ENCODE measurements at places on chromosomes 12 and 14.

- DNase-seq, result no peak
These were observed 585.5 kb upstream of the ATXN7L3B start for GRCh38 chr12:73951956-73952703.

GRCh38 chr14:70662080-70662479 is 20.4 kb downstream of the TTC9 start:
- no peak for DNase-seq

- DNase-seq, result no peak
These were observed 129.3 kb downstream of the ZFP36L1 start for GRCh38 chr14:68663385-68664076.

DNA sequence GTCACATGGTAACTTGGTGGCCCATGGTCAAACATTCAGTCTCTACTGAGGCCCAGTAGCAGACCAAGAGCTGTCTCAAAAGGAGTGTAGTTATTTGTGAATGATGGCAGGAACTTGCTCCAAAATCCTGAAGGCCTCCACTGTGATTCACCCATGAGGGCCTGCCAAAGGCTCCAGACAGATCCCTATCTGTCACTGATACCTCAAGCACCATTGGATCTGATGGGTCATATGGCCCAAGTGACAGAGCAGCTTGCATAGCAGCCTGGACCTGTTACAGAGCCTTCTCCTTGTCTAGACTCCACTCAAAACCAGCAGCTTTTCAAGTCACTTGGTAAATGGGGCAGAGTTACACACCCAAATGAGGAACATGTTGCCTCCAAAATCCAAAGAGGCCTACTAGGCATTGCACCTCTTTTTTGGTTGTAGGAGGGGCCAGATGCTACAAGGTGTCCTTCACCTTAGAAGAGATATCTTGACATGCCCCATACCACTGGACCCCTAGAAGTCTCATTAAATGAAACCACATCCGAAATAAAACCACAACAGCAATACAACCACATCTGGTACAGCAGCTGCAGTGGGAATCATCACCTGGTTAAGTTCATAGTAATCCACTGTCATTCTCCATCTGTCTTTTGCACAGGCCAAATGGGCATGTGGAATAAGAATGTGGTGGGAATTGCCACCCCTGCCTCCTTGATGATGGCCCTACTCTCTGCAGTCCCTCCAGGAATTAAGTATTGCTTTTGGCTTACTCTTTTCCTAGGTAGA is 150.4 kb upstream of the MAX start:
- no peak for DNase-seq

- DNase-seq, result no peak
These were observed 61.9 kb downstream of the CCDC92 start for GRCh38 chr12:123910761-123911193.

DNA sequence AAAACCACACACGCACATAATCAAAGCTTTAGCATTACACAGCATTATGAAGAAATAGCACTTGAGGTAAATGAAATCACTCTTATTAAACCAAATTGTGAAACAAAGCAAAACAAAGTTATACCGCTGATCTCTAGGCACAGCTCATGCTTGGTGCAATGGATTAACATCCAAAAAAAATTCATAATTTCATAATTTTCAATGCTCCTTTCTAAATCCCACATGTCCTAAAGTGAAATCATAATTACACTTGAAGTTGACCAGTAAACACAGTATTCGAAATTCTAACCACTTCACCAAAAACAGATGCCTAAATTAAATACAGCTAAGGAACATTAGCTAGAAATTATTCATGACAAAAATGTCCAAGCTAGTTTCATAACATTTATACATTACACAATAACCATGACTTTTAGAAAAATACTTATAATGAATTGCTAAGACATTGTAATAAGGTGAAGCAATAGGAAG is 1.5 kb downstream of the MLH3 start:
- DNase-seq, result peak; percentile 30

DNA sequence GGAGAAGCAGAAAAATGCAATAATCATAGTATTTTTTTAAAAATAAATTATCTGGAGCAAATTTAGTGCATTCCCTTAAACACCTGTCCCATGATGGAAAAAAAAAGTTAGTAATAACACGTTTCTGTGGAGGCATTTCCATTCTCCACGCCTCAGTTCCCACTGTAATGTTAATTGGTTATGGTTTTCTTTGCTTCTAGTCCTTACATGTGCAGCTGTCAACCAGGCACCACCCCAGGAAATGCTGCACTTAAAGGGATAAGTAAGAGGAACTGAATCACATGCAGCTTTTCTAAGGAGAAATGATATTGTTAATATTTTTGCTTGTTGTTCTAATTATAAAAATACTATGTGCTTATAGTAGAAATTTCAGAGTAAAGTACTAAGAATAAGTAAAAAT is 240.3 kb downstream of the ZFP36L1 start:
- DNase-seq, result no peak

Data from AG08395 (cell line).